ENCODE measurements at places on chromosomes 2 and 18.
A peak's percentile ranks its signal among the peaks of the same experiment; 100 is the strongest.

- peak; percentile 70 for DNase-seq
Measured at GRCh38 chr2:30147715-30148610, 1.2 kb downstream of the YPEL5 start.

DNA sequence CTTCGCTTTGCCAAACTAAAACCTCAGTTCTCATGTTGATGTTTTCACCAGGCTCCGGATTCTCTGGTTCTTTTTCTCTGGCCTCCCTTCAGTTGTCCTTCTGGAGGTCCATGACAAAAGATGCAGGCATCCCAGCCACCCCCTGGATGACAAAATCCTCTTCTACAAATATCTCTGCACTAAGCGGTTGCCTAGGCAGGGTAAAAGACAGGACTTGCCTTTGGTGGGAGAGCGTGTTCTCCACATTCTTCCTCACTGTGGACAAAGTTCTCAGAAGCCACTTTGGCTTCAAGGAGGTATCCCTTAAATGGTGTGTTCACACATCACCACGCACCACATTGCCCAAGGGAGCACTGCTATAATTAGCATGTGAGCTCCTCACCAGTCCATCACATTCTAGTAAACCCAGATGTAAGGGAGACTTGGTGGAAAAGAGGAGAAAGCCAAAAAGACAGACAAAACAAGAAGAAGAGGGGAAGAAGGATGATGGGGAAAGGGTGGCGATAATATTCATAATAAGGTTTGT lies 23.6 kb upstream of the MRPL33 start:
- no peak for DNase-seq

GRCh38 chr2:223870840-223871611 lies 33.6 kb upstream of the AP1S3 start:
- no peak for DNase-seq

- DNase-seq: no peak
Measured at GRCh38 chr2:181235683-181236459, 221.3 kb upstream of the ITGA4 start.

DNA sequence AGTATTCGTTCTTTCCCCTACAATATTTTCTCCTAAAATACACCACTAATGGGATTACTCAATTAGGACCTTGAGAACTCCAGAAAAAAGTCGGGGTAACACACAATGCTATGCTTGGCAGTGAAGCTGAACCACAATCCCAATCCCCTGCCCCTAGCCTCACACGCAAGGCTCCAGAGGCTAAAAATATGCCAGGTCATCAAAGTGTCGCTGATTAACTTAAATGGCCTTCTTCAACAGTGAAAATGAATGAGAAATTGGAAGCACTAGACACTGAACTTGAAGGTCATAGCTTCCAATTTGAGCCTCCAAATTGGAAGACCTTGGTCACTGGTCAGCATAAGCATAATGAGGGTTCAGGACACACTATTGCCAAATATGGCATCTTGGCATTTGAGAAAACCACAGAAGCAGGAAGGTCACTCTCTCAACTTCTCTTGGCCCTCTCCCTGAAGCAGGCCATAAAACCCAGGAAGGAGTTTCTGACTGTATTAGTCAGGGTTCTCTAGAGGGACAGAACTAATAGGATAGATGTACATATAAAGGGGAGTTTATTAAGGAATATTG lies 86.0 kb upstream of the SATB2 start:
- no peak for DNase-seq

GRCh38 chr18:32707147-32707546 lies 65.7 kb downstream of the KLHL14 start:
- DNase-seq: no peak

- no peak for DNase-seq
Measured at GRCh38 chr2:29789911-29790485, 131.4 kb downstream of the ALK start.

GRCh38 chr2:201448701-201449100 lies 2.6 kb downstream of the TRAK2 start:
- no peak for DNase-seq

DNA sequence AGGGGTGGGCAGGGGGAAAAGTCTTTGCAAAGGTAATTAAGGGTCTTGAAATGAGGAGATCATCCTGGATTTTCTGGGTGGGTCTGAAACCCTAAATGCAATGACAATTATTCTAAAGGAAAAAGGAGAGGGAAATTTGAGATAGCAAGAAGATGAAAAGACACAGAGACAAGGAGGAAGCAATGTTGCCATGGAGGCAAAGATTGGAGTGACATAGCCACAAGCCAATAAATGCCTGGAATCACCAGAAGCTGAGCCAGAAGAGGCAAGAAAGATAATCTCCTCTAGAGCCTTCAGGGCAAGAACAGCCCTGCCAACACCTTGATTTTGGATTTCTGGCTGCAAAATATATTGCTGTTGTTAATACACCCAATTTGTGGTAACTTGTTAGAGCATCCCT lies 1246.3 kb upstream of the PIK3C3 start:
- DNase-seq: peak; percentile 27

DNA sequence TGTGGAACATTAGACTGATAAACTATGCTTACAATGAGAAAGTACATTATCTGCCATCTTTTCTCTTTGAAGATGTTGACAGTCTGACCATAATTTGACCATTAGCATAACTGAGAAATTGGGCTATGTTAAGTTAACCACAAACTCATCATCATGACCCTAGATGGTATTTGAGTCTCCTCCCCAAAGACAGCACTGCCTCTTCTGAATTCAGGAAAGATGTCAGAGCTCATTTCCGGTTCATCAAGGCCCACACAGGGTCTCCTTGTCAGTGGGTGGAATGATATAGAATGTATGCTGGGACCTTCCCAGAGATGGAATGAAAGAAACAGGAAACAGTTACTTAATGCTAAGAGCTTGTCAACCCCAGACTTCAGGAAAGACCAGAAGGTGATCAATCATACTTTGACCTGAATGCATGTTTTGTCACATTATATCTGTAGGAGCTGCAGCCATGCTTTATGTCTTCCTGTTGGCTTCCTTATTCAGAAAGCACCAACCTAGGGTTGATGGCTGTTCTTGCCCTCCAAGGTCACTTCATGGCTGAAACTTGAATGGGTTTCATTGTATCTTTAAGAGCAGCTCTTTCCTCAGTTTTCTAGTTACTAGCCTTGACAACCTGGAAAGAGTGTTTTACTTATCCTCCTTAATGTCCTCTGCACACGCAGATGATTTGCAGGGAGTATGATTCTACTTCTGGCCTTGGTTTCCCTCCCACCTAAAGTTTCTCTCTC lies 99.1 kb upstream of the NEUROD1 start:
- DNase-seq: peak; percentile 57

GRCh38 chr2:231068525-231069222 lies 12.0 kb downstream of the PSMD1 start:
- peak; percentile 53 for DNase-seq

DNA sequence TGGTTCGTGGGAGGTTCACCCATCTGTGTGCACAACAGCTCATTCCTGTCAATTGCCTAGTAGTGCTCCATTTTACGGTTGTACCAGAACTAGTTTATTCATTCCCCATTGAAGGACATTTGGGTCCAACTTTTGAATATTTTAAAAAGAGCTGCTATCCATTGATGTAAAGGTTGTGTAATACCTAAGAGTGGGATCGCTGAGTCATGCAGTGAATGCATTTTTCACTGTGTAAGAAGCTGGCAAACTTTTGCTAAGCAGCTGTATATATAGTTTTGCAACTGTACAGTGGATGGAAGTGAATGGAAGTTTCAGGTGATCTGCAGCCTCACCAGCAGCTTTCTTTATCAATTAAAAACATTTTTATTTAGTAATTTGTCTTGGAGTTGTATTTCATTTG lies 104.5 kb downstream of the DCDC2C start:
- peak; percentile 84 for DNase-seq

DNA sequence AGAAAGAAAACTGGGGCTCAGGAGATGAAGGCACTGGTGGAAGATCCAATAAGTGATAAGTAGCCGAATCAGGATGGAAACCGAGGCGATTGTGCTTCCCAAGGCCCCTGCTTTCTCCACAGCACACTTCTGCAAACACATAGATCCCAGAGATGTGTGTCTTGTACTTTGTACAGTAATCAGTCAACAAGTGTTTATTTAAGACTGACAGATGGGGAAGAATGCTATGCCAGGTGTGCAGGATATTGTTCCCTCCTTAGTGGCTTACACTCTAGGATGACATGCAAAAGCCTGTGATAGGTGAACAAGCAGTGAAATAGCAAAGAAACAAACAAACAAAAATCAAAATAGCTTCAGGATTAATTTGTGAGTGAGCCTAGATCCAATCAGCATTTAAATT lies 116.6 kb downstream of the ACTR3 start:
- no peak for DNase-seq

DNA sequence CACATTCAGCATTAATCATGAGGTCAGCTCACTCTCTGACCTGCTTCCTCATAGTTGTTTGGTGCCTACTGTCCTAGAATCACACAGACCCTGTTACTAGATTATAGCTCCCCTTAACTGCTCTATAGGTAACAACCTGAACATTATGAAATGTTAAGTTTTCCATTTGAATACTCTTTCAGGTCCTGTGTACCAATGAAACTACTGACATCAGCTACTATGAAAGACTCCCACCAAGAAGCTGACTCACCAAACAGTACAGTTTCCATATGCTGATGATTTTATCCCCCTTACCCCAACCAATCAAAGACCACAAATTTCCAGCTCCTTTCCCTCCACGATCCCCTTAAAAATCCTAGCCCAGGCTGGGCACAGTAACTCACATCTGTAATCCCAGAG lies 56.3 kb downstream of the SRBD1 start:
- peak; percentile 50 for DNase-seq

DNA sequence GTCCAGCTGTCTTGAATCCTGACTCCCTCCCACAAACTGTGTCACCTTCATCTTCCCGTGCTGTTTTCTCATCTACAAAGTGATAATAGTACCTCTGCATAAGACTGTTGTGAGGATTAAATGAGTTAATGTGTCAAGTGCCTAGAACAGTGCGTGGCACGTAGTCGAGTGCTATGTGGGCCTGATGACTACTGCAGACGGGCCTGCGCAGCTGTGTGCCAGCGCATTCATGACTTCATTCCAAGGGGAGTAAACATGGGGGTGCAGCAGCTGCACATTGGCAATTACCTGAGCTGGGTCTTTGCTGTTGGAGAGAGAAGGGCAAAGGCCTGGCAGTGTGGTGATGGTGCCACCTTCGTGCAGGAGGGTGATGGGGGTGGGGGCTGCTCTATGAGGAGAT lies 5.0 kb downstream of the TEX44 start:
- DNase-seq: no peak

DNA sequence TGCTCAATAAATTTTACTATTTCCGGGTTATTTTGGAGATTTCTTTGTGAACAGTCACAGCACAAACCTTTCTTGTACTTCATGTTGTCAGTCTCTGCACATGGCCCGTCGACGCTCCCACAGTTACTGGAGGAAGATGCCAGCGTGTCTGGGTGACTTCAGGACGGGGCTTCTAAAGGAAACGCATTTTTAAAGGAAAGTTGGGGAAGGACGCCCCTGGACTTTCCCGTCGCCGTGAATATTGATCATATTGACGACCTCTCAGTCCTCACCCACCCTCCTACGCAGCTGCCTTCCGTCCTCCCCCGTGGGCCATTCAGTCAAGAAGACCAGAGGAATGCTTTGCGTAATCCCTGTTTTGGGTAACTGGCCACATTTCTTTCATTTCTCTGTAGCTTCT lies 71.1 kb upstream of the SNTG2 start:
- no peak for DNase-seq

- peak; percentile 33 for DNase-seq
Measured at GRCh38 chr2:227280895-227281294, 44.2 kb upstream of the MFF start.

- no peak for DNase-seq
Measured at GRCh38 chr2:216701544-216701943, 6.2 kb upstream of the IGFBP5 start.

DNA sequence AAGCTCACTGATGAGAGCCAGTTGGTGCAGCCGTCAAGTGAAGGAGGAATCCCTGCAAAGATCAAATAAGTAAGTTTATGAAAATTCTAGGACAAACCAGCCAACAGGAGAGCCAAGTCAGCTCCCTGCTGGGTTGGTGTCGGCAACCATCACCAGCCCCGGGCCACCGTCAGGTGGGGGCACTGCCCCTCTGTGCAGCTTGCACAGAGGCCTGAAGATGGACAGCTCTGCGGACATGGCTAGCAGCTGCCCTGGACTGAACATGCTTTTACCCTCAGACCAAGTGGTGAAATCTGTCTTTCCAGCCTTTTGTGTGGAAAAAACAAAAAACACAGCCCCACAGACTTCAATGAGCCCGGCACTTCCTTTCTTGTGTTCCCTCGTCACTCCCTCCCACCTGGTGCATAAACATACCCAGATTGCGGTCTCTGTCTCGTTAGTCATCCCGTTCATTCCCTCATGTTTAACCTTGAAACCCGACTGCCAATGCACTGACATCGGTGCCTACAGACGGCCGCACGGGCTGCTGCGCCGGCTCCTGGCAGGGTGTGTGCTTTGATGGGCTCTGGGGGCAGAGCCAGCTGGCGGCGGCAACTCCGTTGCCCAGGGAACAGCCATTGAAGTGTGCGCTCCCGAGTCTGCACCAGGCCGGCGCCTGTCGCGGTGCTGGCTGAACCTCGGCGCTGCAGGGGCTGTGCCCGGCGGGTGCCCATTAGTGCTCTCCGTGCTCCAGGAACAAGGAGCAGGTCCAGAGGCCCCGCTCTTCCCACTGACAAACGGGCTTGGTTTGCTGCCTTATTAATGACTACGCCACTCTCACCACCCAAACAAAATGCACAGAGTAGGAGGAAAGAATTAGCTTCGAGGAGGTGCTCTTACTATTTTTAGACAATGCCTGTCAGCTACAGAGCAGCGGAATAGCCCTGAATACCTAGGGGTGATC lies 95.3 kb downstream of the EIPR1 start:
- peak; percentile 35 for DNase-seq

DNA sequence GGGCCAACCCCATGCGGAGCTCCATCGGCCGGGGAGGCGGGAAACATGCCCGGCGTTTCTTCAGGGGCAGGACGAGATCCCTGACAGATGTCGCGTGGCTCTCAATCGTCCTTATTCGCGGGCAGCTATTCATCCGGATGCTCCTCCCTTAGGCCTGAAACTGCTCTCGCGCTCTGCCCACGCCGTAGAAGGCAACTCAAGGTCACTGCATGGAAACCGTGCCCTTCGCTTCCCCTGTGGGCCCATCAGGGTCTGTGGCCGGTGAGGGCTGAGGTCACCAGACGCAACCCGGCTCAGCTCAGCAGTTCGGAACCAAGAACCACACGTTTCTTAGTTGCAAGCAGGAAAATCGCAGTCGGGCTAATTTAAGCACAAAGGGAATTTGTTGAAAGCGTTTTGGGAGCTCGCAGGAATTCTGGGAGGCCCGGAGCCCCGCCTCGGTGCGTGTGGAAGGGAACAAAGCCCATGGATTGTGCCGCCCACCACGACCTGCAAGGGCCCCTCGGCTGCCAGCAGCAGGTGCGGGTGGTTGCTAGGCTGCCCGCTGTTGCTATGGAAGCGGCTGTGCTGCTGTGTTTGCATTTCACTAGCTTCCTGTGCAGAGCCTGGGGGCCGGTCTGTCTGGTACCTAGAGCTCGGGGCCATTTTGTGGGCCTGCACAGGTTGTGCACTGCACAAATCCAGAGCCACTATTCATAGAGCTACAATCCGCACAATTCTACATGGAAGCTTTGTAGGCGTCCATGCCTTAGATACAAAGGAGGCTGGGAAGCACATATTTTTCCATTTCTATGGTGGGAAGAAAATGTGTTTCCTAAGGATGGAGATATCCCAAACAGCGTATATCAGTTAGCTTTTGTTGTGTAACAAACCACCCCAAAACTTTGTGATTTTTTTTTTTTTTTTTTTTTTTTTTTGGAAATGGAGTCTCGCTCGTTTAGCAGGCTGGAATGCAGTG lies 6.0 kb upstream of the ALLC start:
- peak; percentile 56 for DNase-seq

All from choroid plexus epithelial cell (primary cell).